ENCODE measurements at places on chromosomes 2 and 18.

- no peak for DNase-seq
Measured at GRCh38 chr2:82576656-82577055, 1882.4 kb downstream of the SUCLG1 start.

DNA sequence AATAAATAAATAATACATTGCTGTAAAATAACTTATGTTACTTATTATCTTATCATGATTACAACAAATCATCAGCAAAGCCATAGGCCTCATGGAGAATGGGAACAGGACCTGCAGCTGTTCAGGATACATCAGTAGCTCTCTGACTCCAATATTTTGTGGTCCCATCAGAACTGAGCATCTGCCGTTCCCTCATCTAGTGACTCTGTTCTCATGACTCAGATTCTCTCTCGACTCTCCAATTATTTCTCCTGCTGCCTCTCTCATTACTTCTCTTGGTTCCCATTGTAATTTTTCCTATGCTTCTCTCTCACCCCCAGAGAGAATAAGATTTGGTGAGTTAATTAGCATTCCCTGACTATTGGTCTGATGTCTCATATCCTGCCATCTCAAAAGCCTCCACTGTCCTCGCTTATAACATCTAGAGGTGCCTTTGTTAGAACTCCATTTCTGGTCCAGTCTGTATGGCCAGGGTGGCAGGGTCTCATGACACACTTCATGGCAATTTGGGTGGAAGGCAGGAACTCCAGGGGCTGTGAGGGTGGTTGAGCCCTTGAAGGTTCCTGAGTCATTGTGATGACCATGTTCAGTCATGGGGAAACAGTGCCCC, 78.0 kb upstream of the TANC1 start:
- DNase-seq, result no peak

GRCh38 chr2:200575957-200576356, 9.9 kb upstream of the AOX1 start:
- no peak for DNase-seq

GRCh38 chr18:76317136-76317535, 177.9 kb downstream of the ZNF516 start:
- no peak for DNase-seq

GRCh38 chr2:206275312-206276055, 1.0 kb downstream of the ZDBF2 start:
- no peak for DNase-seq

DNA sequence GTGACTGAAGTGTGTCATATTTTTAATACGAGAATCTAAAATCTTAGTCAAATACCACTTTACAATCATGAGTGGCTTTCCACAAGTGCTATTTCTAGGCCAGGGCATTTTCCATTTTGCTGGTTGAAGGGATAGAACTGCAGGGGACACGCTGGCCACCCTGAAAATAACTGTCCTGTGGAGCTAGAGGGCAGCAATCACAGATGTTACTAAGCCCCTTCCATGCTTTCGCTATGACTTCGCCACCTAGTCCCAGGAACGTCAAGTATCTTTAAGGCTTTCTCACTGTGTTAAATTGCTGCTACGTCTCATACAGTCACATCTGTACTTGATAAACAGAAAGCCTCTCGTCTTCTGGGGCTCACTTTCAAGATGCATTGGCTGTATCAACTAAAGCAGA, 171.8 kb downstream of the CDH2 start:
- no peak for DNase-seq

DNA sequence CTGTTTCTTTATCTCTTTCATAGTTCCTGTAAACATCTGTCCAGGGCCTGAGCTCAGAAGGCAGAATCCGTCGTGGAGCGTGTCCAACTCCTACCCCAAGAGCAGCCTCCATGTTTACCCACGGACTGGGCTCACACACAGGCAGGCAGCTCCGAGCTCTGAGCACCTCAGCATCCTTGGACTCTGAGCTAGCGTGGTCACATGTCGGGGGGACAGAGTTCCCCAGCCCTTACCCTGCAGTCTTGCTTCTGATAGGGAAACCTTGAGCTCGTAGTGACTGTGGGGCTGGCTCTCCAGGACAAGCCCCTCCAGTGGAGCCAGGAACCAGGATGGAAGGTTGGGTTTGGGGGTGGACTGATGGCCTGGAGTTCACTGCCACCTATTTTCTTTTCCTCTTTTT, 15.1 kb upstream of the ST3GAL5 start:
- no peak for DNase-seq

GRCh38 chr2:167451496-167452289, 563.4 kb downstream of the XIRP2 start:
- no peak for DNase-seq

- DNase-seq, result no peak
Measured at GRCh38 chr2:85678377-85678776, 10.4 kb upstream of the SFTPB start.

GRCh38 chr2:216792222-216793021, 67.4 kb downstream of the TNP1 start:
- peak; percentile 58 for DNase-seq

GRCh38 chr18:74375999-74376398, 60.4 kb downstream of the C18orf63 start:
- no peak for DNase-seq

GRCh38 chr2:9247786-9248185, 41.2 kb downstream of the ASAP2 start:
- DNase-seq, result peak; percentile 68

- peak; percentile 41 for DNase-seq
Measured at GRCh38 chr2:15560140-15560987, 770 bp downstream of the NBAS start.

DNA sequence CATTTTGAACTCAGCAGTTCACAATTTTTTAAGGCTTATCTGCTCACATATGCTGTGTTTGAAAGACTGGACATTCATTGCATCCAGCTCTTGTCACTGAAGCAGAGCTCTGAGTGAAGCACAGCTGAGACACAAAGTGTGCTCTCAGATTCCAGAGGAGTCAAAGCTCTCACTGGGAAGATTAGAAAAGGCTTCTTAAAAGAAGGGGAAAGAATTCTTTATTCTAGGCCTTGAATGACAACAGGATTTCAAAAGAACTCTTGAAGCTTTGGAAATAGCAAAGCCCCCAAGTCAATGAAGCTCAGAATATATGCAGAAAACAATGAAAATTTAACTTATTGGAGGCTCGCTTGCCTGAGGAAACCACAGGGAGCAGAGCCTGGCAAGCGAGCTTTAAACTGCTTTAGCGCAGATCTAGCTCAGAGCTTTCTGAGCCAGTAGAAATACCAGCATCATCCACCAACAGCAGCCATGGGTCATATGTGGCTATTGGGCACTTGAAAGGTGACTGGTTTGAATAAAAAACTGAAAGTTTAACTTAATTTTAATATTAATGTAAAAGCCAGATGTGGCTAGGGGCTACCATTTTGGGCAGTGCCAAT, 369.7 kb downstream of the OSR1 start:
- DNase-seq, result no peak

DNA sequence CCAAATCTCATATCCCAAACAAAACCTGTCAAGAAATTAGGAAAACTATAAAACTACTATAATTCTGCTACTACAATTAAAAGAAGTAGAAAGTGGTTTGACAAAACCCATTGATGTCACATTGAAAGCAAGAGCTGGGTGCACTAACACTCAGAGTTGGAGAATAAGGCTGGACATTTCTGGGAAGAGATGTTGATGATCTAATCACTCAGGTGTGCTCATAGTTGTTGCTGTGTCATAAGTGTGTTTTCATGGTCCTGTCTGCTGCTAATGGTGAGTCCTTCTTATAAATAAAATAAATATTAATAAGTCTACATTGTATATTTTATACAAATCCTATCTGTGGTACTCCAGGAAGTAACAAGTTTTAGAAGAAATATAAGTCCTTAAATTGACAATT, 168.2 kb upstream of the LRP1B start:
- DNase-seq, result no peak

- no peak for DNase-seq
Measured at GRCh38 chr2:185921048-185921756, 182.6 kb downstream of the FSIP2 start.

GRCh38 chr2:110995911-110996310, 124.8 kb upstream of the BCL2L11 start:
- DNase-seq, result no peak

DNA sequence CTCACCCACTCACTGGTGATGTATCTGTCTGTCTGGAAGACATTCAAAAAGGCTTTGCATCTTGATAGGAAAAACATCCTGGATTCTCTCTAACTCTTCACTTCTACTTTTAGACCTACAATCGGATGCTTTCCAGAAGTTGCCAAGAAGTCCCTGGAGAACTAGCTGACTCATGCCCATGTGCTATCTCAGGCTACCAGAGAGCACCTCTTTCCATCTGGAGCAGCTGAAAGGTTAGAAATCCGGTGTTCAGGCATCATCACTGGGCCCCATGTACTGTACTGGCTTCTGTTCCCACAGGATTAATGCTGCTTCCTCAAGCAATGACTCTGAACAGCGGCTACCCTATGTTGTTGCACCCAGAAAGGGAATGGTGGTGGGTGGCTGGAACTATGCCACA, 259.0 kb downstream of the NBAS start:
- DNase-seq, result no peak

- no peak for DNase-seq
Measured at GRCh38 chr2:182432051-182432450, 5.2 kb upstream of the PDE1A start.

- DNase-seq, result peak; percentile 94
Measured at GRCh38 chr2:218962859-218963492, 3.5 kb downstream of the CDK5R2 start.

DNA sequence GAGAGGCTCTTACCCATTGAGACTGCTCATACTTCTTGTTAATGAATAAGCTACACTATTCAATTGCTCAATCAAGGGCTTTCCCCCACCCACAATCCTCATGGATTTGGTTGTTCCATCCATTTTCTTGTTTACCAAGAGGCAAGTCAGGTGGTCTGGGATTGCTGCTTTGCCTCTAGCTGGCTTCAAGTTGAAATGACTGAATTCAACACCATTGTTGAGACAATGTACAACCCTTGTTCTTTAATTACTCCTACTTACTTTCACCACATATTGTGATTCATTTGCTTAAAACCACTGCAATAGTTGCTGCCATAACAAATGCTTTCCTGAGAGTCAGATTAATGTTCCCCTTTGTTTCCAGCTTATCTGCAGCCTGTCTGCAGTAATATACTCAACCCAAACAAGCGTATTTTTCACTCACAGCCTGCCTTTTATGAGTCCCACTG, 532.2 kb downstream of the RIT2 start:
- DNase-seq, result no peak

DNA sequence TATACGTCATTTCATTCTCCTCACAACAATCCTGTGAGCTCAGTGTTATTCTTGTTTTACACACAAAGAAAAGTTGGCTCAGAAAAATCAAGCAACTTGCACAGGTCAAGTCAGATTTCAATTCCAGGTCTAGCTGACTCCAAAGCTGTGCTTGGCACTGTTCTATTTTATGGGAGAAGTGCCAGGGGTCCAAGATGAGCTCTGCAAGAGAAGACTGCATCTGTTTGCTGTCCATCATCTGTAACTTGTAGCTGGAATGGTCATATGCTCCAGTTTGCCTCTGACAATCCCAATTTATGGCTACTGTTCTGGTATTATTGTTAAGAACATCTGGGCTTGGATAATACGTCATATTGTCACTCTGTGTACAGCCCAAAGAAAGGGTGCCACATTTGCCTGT, 28.9 kb downstream of the KCNF1 start:
- no peak for DNase-seq

DNA sequence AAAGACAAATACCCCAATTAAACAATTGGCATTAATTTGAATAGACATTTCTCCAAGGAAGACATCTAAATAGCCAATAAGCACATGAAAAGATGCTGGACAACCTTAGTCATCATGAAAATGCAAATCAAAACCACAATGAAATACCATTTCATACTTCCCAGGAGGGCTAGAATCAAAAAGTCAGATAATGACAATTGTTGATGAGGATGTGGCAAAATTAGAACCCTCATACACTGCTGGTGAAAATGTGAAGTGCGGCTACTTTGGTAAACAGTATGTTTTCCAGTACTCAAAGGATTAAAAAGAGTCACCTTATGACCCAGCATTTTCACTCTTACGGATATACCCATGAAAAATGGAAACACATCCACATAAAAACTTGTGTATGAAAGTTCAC, 91.6 kb downstream of the FIGN start:
- DNase-seq, result no peak

DNA sequence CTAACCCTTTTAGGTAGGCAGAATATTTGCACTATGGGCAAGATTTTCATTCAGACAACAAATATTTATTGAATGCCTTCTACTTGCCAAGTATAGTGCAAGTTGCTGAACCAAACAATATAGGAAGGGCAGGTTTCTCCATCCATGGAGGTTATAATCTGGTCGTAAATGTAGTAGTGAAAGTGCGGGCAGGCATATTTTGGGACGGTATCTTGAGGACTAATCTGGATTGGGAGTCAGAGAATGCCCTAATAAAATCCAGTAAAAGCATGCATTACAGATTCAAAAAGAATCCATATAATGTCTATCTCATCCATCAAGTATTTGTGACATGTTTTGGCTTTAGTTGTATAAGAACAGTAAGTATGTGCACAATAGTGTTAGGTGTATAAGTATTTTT, 1.7 kb upstream of the NDUFV2 start:
- no peak for DNase-seq

DNA sequence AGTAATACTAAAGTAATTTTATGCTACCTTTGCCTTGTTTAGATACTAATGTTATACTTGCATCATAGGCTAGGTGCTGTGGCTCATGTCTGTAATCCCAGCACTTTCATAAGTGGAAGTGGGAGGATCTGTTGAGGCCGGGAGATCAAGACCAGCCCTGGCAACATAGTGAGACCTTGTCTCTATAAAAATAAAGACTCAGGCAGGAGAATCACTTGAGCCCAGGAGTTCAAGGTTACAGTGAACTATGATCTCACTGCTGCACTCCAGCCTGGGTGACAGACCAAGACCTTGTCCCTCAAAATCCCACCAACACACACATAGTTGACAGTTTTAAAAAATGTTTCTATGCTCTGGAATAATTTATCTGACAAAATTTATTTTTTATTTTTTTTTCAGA, 6.9 kb upstream of the DNAJC27 start:
- DNase-seq, result no peak

GRCh38 chr2:119697290-119698020, 18.5 kb downstream of the TMEM177 start:
- DNase-seq, result no peak

- DNase-seq, result peak; percentile 63
Measured at GRCh38 chr2:1625281-1626001, 118.9 kb downstream of the PXDN start.

- no peak for DNase-seq
Measured at GRCh38 chr2:174949988-174950687, 55.0 kb downstream of the CHN1 start.

- no peak for DNase-seq
Measured at GRCh38 chr2:218482651-218483050, 63.7 kb downstream of the VIL1 start.

DNA sequence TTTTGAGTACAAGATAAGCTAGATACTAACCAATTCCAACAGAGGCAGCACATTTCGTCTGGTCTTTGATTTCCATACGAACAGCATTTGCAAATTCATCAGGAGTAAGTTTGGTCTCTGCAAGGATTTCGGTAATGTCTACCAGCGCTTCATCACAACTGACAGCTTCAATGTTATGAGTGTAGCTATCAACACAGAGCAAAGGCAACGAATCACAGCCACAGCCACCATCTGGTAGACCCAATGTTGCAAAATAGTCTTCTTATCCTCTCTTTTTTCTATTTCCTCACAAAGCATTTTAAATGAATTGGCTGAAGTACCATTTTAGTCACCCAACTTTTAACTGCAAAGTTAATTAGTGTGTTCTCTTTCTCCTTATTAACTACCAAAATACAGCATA, 68.3 kb downstream of the REV1 start:
- no peak for DNase-seq
